Mesenteric fat pad (tissue), 1 donor: ENCODE measurements at places on chromosomes 1 and 21.

DNA sequence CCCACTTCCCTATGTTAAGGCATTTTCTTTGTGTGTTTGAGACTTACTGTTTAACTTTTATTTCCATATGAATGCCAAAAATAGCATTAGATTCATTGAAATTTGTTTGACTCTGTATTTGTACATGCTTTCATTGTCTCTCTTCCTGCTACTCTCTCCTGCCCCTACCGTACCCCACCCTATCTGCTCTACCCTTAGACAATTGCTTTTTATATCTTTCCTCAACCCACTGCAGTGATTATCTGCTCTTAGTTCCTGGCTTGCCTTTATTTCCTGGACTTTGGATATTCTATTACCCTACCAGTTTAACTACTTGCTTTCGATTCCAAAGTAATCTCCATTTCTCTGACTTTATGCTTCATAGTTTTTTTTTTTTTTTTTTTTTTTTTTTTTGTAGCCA lies 10.5 kb downstream of the RAVER2 start:
- DNase-seq, result no peak

DNA sequence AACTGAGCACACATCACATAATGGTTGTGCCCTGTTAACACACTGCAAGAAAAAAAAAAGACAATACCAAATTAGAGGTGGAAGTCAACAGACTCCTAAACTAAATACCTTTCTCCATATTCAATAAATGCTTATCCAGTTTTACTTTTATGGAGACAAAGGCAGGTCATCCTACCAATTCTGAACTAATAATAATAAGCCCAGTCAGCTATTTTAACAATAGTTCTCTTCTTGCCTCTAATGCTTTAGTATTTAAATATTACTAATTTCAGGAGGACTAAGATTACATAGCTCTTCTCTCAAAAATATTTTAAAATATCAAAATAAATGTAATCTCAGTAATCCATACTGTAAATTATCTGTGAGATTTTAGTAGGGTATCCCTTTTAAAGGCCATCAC lies 10.5 kb downstream of the COPA start:
- no peak for DNase-seq

DNA sequence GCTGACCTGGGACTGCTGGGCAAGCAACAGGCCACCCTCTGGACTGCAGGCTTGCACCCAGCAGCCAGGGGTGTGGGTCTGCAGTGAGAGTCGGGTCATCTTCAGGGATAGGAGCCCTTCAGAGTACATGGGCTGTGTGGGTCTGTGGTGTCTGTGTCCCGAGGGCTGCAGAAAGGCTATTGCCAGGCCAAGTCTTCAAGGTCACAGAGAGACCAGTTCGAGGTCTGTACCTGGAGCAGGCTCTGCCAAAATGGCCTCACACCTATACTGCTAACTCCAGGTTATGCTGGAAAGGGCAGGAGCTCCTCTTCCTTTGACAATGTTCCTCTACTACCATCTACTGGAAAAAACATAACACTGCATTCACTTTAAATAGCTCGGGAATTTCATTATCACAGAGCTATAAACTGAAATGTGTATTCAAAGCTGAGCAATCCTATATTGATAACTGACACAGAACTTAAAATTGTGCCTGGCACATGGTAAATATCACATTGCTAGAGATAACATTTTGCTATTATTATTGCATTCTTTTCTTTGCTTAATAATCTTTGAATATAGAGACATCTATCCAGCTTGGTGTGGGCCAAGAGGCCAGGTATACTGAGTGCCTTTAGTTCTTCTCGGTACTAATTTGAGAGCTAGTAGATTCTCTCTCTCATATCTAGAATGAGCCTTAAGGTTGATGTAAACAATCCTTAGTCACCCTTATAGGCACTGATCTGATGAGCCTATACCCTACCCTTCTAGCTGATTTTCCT lies 6.9 kb upstream of the DNAH14 start:
- no peak for DNase-seq

DNA sequence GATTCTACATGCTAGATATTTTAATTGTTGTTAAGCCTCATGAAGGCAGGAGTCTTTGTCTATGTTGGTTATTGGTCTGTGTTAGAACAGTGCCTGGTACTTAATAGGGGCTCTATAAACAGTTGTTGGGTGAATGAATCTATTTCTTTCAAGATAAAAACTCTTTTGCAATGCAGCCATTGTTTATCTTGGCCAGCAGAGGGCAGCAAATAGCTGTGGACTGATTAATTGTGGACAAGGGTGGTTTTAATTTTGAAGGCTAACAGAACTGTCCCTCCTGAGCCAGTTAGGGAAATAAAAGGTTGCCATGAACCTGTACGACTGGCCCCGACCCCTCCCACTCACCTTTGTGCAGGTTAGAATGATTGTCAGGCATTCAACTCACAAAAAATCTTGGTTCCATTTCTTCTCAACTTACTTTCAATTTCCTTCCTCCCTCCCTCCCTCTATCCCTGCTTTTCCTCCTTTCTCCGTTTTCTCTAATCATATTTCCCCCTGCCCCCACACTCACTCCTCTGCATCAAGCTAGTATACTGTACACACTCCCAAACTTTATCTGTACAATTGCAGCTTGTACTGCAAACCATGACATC lies 66.3 kb upstream of the DIRAS3 start:
- DNase-seq, result no peak

- DNase-seq, result no peak
Observed at GRCh38 chr1:159465191-159465603, 25.7 kb downstream of the OR10J1 start.

DNA sequence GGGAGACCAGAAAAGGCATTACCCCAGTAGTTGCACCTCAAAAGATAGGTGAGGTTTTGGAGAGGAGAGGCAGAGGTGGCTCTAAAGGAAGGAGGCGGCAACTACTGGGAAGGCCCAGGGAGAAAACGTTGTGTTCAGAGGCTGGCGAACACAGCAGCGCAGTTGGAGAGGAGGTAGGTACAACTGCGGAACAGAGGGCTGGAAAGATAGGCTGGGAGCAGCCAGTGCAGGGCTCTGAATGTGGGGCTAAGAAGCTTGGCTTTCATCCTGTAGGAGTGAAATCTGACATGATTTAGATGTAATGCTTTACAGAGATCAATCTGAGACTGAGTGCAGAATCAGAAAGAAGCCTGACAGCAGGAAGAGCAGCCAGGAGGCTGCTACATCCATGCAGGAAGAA lies 13.0 kb downstream of the RIMS3 start:
- DNase-seq, result no peak

- DNase-seq, result no peak
Observed at GRCh38 chr1:104780470-104781078, 1030.9 kb downstream of the AMY1C start.
